Smooth muscle cell of the brain vasculature (primary cell): ENCODE measurements at places on chromosomes 16 and 17.

DNA sequence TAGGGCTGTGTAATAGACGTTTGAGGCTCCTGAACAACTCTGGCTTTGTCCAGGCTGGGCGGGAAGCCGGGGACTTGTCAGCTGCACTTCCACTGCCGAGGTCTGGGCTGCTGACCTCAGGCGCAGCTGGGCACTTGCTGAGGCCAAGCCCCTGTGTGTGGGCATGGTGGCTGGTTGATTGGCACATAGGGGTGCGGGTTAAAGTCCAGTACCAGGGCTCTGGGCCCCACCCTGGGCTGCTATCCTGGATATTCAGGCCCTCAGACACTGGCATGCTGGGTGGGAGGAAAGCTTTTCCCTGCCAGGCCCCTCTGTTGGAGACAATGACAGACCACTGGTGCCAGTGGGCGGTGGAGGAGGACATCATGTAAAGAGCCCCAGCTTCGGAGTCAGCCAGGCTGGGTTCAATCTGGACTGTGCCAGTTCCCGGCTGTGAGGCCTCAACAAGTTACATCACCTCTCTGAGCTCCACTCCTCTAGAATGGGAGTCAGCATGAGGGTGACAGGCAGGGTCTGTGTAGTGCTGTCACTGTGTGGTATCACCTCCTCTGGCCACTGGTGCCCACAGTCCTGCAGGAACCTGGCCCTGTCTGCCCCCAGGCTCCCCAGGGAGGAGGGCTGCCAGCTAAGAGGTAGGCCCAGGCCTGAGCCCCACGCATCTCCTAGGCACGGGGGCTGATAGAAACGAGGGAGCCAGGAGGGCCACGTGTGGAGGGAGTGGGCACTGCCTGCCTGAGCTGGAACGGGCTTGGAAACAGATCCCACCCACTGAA is 42.5 kb downstream of the PSME3IP1 start:
- DNase-seq = no peak

GRCh38 chr17:56688151-56688550 is 94.7 kb downstream of the NOG start:
- no peak for DNase-seq

- DNase-seq = no peak
These were observed 2.2 kb downstream of the MAPK8IP3 start for GRCh38 chr16:1708083-1708767.

DNA sequence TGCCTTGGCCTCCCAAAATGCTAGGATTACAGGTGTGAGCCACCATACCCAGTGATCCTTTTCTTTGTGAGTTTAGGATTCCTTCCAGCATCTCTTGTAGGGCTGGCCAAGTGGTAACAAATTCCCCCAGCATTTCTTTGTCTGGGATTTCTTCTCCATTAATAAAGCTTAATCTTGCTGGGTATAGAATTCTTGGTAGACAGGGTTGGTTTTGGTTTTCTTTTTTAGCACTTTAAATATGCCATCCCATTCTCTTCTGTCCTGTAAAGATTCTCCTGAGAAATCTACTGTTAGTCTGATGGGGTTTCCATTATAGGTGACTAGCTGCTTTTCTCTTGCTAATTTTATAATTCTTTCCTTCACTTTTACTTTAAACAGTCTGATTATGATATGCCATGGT is 173.0 kb upstream of the TOM1L1 start:
- DNase-seq = no peak

DNA sequence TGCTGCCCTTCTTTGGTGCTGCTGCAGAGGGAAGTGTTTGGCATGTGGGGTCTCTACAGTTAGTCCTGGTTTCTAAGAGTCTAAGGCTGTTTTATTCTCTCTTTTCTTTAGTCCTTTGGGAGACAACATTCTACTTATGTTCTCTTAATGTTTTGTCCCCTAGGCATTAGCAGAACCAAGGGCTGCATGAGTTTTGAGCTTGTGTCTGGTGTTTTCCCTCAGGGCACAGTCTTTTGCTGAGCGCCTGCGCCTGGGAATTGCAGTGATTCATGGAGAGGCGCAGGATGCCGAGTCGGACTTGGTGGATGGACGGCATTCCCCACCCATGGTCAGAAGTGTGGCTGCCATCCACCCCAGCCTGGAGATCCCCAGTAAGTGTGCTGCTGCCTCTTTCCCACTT is 41.1 kb upstream of the SLC5A10 start:
- no peak for DNase-seq

GRCh38 chr16:64738321-64738960 is 383.4 kb downstream of the CDH11 start:
- DNase-seq = no peak

- DNase-seq = no peak
These were observed 2.6 kb downstream of the SRCIN1 start for GRCh38 chr17:38602956-38603785.

DNA sequence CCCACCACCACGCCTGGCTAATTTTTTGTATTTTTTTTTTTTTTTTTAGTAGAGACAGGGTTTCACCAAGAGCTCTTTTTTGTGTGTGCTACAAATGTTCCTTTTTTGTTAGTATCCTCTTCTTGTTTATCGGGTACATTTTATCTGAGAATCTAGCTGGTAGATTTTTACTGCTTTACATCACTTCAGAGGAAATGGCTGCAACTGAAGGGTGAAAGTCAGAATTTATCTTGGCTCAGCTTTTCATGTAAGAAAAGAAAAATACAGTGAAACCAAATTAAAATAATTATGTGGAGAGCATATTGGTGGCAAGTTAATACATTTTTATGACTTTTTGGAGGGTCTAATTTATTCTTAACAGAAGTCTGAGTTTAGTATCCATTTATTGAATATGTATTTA is 26.0 kb downstream of the CBFB start:
- DNase-seq = no peak

DNA sequence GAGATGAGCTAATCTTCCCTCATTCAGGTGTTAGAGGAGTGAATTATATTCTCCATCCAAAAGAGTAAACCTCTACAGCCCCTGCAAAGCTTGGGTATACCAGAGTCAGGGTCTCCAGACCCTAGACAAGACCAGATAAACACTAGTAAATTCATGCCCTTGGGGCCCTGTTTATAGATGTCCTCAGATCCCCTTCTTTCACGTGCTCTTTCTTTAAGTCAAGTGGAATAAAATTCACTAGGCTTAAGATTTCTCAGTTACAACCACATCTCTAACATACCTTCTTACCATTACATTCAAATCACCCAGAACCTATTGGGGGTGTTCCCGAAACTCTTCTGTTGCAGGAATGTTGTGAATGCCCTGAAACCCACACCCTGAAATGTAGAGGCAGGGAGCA is 2.2 kb upstream of the C17orf58 start:
- no peak for DNase-seq

- DNase-seq = no peak
These were observed 10.5 kb upstream of the PPP1R27 start for GRCh38 chr17:81845361-81845760.

- peak; percentile 31 for DNase-seq
These were observed 38.0 kb upstream of the MNT start for GRCh38 chr17:2438823-2439222.

GRCh38 chr17:78241277-78242023 is 10.0 kb downstream of the TMEM235 start:
- DNase-seq = no peak

DNA sequence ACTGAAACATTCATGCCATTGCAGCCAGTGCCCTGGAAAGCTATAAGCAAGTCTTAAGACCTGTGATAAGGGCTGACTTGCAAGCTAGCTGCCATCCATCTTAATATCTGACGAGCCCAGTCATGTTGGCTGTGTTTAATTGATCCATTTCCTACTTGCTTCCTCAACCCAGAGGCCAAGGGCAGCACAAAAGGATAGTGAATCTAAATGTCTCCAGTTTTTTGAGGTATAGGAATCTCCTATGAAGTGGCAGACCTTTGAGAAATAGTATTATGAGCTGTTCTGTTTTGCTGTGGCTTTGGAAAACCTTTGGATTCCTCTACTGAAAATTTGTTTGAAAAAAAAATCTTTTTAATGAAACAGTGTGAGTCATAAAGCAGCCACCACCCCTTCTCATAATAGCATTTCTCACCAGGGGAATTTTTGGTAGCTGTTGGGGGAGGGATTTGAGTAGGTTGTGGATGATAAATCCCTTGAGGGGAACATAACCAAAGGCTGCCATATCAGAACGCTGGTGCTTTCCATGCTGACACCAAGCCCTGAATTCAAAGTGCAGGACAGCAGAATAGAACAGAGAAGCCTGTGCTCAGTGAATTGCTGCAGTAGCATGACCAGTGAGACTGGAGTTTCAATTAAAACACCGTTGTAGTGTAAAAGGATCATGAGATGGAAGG is 12.9 kb downstream of the ZNRF1 start:
- peak; percentile 52 for DNase-seq

GRCh38 chr16:53974484-53975080 is 270.6 kb downstream of the FTO start:
- no peak for DNase-seq

- no peak for DNase-seq
These were observed 643 bp downstream of the HIGD1B start for GRCh38 chr17:44848257-44848795.

DNA sequence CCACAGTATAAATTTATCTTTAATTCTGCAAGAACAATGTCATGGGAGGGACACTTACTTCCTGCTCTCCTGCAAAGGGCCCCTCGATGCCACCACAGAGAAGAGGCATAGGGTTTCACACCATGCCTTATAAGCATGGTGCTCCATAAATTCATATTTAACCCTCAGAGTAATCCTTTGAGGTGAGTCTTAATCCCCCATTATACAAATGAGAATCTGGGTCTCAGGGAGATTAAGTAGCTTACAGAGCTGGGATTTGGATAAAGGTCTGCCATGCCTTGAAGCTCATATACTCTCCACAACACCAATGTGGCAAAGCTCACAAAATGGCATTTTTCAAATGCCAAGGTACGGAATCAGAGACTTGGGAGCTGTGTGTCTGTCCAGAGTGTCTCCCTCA is 268.5 kb upstream of the CCL2 start:
- no peak for DNase-seq

DNA sequence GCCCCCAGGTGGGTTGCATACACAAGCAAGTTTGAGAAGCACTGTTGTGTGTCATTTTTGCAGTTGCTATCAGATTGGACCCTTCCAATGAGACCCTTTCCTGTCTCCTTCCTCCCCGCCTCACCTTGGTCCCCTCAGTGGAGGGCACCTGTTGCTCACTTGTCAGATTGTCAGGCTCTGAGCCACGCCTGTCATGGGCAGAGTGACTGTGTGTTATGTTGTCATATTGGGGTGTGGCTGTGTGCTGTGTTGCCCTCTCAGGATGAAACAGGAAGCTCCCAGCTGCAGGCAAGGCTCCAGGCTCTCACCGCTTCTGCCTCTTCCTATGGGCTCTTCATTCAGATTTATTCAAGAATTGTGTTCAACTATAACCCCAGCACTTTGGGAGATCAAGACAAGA is 302.9 kb downstream of the CPPED1 start:
- no peak for DNase-seq

- DNase-seq = no peak
These were observed 129.8 kb downstream of the OR1D5 start for GRCh38 chr17:2933606-2934005.

- no peak for DNase-seq
These were observed 8.4 kb downstream of the FBXO47 start for GRCh38 chr17:38958756-38959155.

DNA sequence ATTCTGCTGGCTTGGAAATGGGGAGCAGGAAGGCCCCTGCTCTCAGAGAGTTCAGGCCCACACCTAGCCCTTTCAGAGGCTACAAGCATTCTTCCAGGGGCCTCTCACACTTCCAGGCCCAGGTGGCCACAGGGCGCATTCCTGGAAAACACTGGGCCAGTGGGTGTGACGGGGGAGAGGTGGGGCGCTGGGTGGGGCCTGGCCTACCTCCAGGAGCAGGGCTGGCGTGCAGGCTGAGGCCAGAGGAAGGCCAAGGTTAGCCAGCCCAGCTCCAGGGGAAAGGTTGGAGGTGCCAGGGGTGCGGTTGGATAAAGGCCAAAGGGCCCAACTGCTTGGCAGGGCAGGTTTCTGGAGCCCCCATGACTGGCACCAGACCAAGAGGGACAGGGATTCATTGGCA is 198.2 kb downstream of the MAF start:
- DNase-seq = no peak

GRCh38 chr17:63116228-63116627 is 150.2 kb downstream of the TANC2 start:
- DNase-seq = no peak

- DNase-seq = no peak
These were observed 737 bp downstream of the NUDT16L1 start for GRCh38 chr16:4693956-4694641.

GRCh38 chr16:86566601-86566965 is at the start of gene FOXC2:
Gene FOXC2, plus strand, starts transcription at chr16:86566829. Its CDS starts 507 bp downstream, at chr16:86567336.
- peak; percentile 95 for DNase-seq

DNA sequence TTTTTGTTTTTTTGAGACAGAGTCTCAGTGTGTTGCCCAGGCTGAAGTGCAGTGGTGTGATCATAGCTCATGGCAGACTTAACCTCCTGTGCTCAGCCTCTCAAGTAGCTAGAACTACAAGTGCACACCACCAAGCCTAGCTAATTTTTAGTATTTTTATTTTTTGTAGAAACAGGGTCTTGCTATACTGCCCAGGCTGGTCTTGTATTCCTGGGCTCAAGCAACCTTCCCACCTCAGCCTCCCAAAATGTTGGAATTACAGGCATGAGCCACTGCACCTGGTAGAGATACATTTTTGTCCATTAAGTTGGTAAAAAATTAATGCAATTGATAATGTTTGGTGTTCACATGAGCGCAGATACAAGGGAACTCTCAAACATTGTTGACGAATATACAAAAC is 22.2 kb upstream of the SRCIN1 start:
- no peak for DNase-seq

GRCh38 chr17:18191236-18191667 is 7.6 kb downstream of the ALKBH5 start:
- peak; percentile 37 for DNase-seq

GRCh38 chr17:29581583-29582253 is 7.7 kb downstream of the GIT1 start:
- no peak for DNase-seq

DNA sequence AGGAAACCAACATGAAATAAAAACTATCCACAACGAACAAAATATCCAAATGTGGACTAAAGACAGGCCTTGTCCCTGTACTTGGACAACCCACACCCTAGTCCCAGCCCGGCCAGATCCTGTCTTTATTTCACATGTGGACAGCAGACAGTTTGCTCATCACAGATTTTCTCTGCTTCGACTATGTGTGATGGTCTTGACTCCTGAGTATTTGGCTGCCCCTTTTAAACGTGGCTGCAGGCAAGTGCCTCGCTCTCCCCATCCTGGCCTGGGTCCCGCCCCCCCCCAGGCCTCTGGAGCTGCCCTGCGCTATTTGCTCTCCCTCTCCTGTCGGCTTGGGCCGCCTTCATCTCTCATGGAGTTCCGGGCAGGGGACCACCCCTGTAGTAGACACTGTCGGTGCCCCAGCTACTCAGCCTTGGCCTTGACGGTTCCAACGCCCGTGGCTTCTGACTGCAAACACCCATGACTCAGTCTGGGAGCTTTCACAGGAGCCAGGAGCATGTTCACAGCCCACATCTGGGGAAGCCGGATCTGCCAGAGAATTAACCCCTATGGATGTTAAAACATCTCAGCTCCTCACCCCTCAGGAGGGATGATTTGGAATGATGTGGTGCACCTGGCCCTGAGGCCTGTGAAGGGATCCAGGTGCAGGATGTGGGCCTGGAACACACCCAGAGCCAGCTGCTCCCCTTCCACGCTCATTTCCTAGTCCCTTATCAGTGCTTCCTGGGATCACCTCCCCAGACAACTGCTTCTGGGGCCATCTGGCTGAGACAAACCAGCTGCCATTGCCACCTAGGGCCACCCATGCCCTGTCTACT is 229.7 kb upstream of the RPL38 start:
- no peak for DNase-seq

GRCh38 chr16:67212766-67213165 is 13.8 kb downstream of the ELMO3 start:
- no peak for DNase-seq

GRCh38 chr17:1714427-1714979 is 4.3 kb upstream of the TLCD2 start:
- DNase-seq = peak; percentile 95

- peak; percentile 13 for DNase-seq
These were observed 54.9 kb downstream of the GNAO1 start for GRCh38 chr16:56246051-56246817.
